ENCODE measurements at places on chromosomes 6 and 20.

DNA sequence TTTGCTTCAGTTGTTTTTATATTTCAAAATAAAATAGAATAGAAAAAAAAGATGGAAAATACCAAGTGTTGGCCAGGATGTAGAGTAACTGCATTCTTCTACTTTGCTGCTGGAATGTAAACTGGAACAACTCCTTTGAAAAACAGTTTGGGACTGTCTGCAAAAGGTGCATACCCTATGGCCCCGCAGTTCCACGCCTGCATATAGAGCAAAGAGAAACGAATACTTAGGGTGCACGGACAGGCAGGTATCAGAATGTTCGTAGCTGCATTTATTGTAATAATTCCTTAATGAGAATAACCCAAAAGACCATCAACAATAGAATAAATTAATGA is 603 bp upstream of the RAB23 start:
- no peak for DNase-seq

GRCh38 chr6:113693851-113694250 is 163.3 kb upstream of the MARCKS start:
- no peak for DNase-seq

GRCh38 chr6:139549561-139550070 is 175.2 kb upstream of the CITED2 start:
- DNase-seq, result no peak

DNA sequence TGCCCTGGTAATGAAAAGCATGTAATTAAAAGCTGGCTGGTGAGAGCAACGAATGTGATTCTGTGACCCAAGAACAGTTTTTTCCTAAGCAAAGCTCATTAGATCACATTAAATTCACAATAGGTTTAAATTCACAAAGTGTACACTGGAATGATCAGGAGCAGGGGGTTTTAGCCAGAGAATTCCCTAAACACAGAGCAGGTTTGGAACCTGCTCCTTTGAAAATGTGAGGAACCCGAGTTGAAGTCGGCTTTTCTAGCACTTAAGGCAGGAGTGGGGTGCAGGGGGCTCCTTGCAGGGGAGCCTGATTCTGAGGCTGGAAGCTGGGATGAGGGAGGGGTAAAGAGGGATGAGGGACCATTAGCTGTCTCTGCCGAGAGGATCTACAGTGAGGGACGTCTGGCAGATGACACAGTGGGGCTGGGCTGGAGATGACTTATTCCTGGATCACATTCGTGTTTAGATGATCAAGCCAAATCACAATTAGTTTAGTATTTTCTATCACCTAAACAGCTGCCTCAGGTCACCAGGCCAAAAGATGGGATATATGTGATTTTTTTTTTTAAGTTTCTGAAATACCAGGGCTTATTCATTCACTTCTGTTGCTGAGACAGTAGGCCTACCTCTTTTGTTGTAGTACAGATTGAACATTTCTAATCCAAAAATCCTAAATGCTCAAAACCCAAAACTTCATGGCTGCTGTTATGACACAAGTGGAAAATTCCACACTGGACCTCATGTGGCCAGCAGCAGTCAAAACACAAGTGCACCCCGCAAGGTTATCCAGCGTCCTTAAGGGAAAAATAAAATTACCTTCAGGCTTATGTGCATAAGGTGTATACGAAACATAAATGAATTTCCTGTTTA is 93.1 kb upstream of the HIVEP1 start:
- no peak for DNase-seq

DNA sequence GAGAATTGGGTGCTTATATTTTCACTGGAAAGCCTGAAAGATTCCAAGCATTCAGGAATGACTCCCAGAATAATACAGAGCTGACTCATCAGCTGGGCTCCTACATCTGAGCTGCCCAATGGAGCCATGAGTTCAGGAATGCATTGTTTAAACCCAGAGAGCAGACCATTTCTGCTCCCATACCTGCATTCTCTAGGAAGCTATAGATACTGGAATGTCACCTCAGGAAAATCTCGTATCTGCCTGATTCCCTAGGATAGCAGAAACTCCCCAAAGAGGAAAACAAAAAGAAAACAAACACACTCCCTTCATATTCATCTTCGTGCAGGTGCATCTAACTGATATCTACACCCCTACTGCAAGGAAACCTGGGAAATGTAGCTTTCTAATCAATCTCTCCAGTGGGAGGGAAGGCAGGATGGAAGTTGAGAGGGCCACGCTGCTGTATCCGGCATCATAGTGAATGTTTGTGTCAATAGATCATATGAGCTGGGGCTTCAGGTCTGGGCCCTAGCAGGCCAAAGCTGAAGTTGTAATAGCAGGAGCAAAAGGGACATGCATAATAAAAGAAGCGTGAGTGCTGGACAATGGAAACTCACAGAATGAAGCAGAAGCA is 8.2 kb upstream of the SLC2A12 start:
- DNase-seq, result no peak

- DNase-seq, result no peak
Measured at GRCh38 chr6:32290886-32291450, 67.1 kb upstream of the NOTCH4 start.

- no peak for DNase-seq
Measured at GRCh38 chr6:151058021-151058733, 181.6 kb upstream of the AKAP12 start.

DNA sequence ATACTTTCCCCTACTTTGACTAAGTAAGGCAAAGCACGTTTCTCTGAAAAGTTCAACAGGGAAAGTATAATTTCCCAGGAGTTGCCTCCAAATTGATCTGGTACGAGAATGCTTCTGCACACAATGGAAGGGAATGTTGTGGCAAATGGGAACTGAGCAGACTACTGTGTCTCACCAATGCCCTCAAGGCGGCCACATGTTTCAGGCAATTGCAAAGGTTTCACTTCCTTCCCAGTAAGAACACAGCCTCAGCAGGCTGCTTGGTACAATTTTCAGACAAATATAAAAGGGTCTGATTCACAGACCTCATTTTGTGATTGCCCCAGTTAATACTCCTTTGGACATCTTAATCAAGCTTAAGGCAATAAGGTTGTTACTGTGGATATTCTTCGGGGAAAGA is 71.2 kb downstream of the KIAA0319 start:
- DNase-seq, result no peak

- DNase-seq, result no peak
Measured at GRCh38 chr6:36169023-36170007, 27.2 kb upstream of the BRPF3 start.

- no peak for DNase-seq
Measured at GRCh38 chr6:30042476-30042875, 18.6 kb upstream of the POLR1H start.

DNA sequence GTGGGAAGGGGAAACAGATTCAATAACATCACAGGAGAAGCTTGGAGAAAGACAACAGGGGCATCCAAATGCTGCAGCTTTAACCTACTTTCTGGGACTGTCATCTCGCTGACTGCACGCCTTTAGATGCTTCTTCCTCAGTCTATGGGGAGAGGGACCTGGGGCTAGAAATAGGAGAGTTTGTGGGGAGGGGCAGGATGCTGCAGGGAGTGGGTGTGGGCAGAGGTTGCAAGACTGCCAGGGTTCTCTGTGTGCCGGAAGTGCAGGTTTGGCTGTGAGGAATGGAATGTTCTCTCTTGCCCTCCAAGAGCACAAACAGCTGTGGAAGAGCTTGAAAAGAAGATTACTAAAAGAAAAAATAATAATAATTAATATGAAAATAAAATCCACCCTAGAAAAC is 93.2 kb downstream of the FOXO3 start:
- no peak for DNase-seq

DNA sequence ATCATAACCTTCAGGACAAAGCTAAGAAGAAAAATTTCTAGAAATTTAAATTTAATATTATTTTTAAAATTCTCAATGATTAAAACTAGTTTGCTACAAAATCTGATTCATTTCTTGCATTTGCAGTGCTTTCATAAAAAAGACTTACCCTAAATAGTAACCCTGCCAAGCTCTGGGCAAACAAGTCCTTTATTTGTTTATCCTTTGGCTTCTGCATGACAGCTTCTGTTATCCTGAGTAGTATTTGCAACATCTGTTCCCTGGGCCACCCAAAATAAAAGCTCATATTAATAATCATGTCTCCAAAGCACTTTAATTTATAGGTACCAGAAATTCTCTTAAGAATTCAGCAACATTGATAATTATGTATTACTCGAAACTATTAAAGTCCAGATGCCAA is 101.3 kb downstream of the RALGAPA2 start:
- DNase-seq, result no peak

GRCh38 chr6:118602300-118602699 is 49.1 kb downstream of the CEP85L start:
- DNase-seq, result no peak

- no peak for DNase-seq
Measured at GRCh38 chr6:143578054-143578453, 66.5 kb upstream of the FUCA2 start.

- DNase-seq, result no peak
Measured at GRCh38 chr6:135390458-135390857, 107.1 kb downstream of the AHI1 start.

GRCh38 chr6:118869350-118869749 is 24.6 kb upstream of the ASF1A start:
- no peak for DNase-seq

DNA sequence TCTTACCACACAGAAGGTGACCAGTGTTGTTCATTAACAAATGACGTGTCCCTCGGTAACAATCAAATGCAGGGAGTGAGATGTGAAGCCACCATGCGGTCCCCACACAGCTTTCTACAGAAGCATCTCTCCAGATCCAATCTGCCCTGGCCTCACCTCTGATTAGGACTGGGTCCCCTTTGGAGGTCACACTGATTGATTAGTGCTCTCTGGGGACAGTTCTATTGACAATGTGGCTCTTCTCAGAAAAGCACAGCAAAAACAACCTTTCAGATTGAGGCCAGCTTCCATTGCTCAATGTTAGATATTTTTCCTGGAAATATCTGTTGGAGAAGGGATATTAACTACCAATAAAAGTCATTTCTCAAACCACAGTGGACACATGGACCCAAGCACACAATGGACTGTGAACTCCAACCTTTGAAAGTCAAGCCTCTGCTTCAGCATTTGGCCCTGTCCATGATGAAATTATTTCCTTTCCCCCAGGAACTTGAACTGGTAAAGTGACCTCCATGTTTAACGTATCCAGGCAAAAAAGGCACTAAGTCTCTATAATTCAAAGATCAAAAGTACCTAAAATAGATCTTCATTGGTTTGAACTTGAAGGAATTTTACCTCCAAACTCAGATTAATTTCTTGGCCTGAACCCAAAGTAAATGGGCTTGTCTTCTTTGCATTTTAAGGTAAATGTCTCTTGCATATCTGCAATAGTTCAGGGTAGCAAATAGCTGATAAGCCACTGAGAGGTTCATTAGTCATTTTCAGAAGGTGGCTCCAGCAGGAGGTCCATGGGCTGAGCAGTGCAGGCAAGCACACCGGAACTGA is 118.5 kb downstream of the FOXA2 start:
- no peak for DNase-seq

- no peak for DNase-seq
Measured at GRCh38 chr20:4726710-4727397, 5.1 kb downstream of the PRND start.

GRCh38 chr6:897528-898207 is 204.7 kb upstream of the EXOC2 start:
- no peak for DNase-seq

DNA sequence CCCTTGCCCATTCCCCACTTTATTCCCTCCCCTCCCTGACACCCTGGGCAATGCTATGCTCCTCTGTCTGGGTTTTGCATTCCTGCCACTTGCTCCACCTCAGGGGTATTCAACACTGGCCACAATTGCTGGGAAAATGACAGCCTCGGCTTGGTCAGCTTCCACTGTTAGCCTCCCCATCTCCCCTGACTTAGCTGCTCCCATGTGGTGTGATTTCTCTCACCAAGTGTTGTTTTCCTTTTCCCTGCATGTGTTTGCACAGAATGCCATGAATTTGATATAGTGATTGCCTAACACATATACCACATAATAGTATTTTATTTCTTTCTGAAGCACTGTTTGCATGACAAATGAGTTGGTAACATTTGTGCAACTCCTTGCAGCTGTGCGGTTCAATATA is 1.4 kb upstream of the LEMD2 start:
- no peak for DNase-seq

DNA sequence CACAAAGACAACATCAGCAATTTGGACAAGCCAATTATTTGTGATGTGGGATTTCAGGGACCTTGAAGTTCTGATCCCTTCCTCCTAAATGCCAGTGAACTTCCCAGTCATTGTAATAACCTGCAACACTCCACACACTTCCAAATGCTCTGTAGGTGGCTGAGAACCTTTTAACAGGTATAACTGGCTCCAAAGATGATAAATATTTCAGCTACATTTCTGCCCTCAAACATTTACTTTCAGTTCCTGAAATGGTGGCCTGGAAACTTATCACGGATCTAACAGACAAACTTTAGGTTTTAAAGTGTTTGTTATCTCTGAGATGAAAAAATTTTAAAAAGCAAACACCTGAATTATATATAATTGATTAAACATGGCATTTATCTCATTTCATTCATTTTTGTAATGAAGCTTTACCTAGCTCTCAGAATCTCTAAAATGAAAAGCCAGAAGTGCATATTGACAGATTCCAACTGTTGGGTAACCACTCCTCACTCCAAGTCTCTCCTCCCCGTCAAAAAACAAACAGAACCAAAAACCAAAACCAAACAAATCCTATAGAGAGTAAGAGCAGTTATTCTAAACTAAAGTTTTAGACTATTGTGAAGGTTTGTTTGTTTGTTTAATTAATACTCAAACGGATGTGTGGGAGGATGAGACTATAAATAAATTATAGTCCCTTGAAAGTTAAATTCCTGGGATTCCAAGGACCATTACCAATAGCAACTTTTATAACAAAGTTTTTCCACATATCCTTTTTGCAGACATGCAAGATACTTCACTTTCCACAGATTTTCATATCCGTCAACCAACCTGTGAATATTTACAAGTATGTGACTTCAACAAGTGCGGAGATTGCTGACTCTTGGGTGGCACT is 12.4 kb upstream of the KIAA0408 start:
- no peak for DNase-seq

DNA sequence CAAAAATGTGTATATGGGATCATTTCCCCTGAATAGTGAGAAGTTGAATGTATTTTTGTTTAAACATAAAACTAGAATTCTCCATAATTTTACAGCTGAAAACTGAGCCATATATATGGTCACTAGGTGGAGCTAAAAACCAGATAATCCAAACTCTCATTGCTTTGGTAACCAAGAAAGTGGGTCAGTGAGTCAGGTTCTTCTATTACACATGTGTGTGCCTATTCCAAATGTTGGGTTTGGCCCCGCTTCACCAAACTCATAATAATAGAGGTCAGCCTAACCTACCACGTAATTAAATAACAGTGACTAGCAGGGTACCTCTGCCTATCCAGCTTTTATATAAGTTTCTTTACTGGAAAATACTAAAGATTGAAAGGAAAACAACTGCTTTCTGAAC is 19.3 kb upstream of the RNGTT start:
- DNase-seq, result no peak

DNA sequence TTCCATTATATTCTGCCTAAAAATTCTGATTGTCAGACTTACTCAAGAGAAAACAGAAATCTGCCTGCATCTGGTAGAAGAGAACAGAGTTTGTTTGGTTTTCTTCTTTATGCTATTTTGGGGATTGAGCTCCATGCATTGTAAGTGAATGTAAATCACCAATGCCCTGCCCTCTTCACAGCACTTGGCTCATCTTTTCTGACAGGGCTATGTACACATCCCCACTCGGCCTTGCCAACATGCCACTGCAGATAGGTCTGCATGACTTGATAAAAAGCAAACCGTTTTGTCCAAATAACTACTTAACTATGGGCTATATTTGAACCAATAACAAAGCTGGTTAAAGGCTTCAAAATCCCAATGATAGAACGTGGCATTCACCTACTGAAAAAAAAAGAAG is 117.7 kb downstream of the IBTK start:
- no peak for DNase-seq

Measured in stimulated activated CD4-positive, alpha-beta T cell treated with anti-CD3 and anti-CD28 coated beads, TNF-alpha, amount 100 ng/mL, for 1 hour (primary cell).